Cardiac fibroblast (primary cell): ENCODE measurements at places on chromosomes 4 and X.

GRCh38 chrX:134692233-134692632 lies 34.0 kb upstream of the PLAC1 start:
- no peak for DNase-seq

- peak; percentile 77 for DNase-seq
These were observed 695 bp upstream of the PIGA start for GRCh38 chrX:15336023-15336413.

DNA sequence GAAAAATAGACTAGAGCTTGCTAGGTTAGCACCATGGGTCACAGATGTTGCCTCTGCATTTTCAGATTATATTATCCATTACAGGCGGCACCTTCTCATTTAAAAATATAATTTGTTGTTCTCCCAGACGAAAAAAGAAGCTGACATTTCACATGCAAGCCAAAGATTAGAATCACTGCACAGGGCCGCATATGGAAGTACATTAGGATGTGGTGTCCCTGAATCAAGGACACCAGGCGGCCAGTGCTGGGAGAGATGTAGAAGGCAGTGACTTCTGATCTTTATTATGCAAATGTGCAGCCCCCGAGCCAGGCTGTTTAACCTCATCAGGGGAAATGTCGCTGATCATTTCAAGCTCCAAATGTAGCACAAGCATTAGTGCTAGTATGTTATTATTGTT lies 22.8 kb downstream of the REELD1 start:
- DNase-seq, result no peak

DNA sequence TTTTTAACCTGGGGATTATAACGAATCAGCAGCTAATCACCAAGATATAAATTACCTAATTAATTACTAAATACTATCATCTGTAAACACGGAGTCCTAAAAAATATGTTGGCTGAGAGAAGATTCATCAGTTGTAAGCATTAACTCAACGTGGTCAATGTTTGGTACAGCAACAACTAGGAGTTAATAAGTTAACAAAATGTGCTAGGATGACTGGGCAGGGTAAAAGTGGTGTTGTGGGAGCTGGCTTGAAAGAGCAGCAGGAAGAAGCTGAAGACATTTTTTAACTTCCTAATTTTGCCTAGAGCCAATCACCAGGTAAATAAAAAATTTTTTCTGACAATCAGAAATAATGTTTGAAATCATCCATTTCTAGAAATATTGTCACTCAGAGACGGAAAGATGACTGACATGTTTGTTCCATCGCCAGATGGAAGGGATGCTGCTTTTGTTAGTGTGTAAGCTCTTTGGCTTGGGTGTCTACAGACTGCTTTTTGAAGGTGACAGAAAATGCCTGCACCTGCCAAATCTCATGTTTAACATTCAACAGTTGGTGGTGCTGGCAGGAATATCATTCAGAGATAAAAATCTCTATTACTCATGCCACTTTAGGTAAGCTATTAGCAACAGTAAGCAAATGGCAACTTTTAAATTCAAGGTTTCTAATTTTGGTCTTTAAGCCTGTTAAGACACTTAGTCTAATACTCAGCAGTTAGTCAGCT lies 1126.9 kb downstream of the STPG2 start:
- no peak for DNase-seq

DNA sequence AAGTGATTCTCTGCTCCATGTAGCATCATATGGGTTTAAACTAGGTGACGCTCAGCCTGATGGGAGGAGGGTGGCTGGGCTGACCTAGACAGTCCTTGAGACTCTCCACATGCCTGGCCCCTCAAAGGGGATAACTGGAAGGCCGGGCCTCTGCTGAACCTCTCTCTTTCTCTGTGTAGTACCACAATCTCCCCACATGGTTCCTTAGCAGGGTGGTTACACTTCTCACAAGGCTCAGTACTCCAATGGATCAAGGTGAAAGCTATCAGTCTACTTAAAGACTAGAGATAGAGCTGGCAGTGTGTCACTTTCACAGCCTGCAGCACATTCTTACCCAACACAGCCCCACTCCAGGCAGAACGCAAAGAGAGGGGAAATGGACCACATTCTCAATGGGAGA lies 80.4 kb downstream of the LDB2 start:
- no peak for DNase-seq

DNA sequence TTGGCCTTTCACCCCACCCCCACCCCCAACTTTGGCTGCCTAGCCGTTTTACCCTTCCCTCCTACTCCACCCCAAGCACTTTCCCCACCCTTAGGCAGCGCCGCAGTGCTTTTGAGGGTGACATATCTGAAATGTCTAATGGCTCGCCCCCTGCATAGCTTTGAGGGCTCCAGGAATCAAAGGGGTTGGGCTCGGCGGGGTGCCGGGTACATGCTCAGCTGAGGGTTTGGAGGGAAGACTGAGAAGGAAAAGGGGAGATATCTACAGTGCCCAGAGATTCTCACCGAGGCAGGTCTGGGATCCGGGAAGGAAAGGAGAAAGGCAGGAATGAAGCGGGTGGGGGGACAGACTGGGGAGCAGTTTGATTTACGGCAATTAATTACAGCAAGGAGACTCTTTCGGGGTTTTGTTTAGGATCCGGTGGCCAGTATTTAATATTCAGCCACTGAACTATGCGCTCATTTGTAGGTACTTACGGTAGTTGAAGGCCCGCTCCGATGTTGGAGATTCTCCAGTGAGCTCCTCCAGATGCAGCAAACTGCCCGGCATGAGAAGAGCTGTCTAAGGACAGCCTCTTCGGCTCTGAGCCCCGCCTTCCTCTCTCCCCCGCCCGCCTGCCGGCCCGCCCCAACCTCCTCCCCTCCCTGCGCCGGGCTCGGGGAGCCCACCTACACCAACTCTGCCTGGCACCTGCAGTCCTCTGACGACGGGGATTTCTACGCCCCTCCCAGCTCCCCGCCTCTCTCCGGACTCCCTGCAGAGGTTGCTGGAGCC lies at the start of gene IGSF1:
Gene IGSF1, minus strand, starts transcription at position 569 of the 774 bp plus-strand sequence. CDS start 2,632 bp downstream, outside the sequence.
- DNase-seq, result peak; percentile 5

DNA sequence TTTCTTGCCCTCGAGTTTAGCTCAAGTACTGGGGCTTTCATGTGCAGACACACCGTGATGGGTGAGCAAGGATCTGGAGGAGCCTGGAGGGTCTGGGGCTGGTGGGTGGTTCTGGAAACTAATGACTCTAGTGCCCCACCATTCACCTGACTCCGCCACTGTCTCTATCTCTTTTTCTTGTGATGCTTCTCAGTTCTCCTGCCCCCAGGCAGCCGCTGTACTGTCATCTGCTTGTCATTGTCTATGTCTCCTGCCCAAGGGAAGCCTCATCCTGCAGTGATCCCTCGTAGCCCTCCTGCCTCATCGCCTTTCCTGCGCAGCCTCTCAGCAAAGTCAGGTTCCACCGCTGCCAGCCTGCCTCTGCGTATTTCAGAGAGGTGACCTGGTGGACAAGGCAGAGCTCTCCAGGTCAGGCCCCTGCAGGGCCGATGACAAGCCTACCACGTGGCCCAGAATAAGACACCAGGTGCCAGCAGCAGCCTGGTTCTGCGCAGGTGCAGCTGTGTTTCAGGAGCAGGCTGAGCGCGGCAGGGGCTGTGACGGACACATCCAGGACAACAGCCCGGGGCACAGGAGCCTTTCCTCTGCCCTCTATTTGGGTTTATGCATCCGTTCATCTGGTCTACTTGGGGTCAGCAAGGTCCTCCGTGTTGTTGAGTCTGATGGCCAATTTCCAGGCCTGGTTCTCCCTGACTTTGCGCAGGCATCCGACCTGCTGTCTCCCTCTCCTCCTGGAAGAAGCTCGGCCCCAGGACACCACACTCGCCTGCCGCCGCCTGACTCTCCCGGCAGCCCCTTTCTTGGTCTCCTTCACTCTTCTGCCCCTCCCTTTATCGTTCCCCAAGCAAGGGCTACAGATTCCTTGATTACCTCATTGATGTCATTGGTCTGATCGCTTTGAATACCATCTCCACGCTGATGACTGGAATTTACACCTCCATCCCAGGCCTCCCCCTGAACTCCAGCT lies 30.9 kb upstream of the CDKN2AIP start:
- DNase-seq, result no peak

DNA sequence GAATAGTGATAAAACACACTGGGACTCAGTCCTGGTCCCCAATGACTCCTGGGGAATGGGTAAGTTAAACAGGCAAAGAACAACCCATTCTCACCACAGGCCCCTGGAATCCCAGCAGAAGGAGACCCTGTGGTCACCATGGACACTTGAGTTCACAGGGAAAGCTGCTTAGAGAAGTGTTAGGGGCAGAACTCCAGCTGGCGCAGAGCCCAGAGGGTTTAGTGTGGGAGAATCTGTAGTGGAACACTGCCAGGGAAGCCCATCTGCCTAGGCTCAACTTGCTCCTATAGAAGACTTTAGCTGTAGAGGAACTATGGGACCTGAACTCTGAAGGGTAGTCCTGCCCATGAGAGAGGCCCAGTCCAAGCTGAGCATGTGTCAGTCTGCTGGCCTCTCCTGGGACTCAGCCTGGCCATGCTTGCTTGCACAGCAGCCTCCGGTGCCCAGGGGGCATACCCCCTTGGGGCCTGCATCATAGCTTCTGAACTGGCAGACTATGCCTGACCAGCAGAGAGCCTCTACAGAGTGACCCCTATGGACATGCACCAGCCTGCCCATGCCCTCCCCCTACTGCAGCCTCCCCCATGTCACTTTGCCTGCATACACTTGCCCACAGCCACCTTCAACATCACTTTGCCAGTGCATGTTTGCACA lies 343.5 kb downstream of the IDS start:
- no peak for DNase-seq

DNA sequence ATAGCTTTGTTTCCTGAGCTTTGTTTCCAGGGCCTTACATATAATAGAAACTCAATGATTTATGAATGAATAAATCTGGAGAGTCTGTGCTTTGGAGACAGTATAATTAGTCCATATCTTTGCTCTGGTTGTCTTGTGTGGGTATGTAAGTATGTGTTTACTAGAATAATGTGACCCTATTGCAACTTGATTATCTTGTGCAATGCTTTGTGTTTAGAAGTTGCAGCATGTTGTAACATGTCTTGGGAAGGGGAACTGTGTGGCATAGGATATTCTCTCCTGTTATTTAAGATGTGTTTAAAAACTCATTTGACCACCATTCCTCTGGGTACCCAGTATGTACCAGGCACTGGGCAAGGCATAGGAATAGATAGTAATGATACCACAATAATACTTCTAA lies 6.1 kb downstream of the SPATA18 start:
- DNase-seq, result peak; percentile 6

DNA sequence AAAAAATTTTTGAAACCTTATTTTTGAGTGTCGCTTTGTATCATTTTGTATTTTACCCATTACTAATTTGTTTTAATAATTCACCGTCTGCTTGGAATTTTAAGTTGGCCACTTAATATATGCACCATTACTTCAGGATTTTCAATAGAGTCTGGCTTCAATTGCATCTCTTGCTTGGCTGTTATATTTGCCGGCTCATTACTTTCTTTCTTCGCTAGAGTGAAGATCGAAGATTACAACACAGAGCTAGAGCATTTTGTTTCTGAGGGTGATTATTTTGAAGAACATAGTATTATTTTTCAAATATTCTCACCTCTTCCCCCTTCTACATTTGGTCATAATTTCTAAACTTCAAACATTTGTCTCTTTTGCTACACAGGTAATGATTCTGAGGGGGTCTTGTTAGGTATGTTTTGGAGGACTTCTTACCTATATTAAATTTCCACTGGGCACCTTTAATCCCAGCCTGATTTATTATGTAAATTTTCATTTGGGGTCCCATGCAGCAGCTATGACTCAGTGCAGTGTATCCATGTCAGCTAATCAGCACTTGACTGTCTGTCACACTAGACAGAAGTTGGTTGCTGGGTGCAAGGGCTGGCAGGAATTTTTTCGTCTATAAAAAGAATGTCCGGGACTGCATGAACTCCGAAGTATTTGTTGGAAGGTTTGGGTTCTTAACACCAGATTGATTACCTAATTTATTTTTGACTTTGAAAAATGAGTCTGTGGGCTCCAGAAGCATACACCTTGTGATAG lies 18.6 kb downstream of the TBC1D1 start:
- DNase-seq, result no peak

- no peak for DNase-seq
These were observed 41.5 kb downstream of the HHIP start for GRCh38 chr4:144687466-144687865.

DNA sequence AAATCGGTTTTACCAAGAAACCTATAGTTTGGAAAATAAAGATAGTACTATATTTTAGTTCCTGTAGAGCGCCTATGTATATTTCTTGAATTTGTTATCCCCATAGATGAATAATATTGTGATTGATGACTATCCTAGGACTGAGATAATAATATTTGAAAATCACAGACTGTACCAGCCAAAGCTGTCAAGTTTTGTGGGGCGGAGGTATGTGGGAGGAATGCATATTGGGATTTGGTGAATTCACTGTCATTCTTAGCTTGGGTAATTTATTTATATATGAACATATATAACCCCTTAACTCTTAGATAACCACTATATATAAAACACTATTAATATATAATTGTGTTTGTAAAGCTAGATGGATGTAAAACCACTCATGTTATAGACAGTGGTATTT lies 205.5 kb upstream of the ARSJ start:
- DNase-seq, result no peak

GRCh38 chrX:107559506-107559905 lies 68.8 kb upstream of the PRPS1 start:
- no peak for DNase-seq

- DNase-seq, result peak; percentile 96
These were observed 59.1 kb downstream of the MRPL1 start for GRCh38 chr4:77921701-77922100.

DNA sequence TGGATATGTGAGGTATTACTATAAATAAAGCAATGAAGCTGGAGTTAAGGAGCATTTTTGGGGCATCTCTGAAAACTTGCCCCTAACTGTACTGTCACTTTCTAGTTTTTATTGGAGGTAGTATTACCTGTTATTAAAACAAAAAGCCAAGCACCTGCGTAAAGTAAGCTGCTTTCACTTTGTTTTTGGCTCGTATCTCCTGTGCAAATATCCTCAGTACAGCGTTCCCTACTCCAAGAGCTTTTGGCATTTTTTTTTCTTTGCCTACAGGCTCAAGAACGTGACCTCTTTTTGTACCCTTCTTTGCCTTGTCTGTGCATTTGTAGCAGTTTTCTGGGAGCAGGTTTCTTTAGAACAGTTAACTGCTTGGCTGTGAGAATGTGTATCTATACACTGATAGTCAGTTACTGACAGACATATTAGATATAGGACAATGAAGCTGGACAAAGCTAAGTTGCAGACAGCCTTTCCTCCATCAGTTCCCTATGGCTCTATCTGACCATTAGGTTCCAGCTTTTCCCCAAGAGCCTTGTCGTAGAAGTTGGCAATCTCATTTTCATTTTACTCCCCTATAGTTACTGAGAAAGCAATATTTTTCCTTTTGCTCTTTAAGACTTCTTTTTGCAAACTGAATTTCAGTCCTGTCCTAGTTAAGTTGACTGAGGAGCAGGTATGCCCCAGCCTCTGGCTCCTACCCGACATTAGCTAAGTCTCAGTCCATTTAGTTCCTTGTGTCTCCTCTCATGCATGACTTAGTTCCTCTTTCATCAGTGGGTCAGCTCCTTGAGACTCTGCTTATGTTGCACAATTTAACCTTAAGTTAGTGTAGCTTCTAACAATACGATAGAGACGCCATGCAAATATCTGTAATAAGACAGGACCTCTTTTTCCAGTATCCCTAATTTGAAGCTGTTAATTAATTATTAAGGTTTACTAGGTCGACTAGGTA lies 71.5 kb upstream of the HPRT1 start:
- no peak for DNase-seq

GRCh38 chr4:42067264-42067663 lies 76.9 kb downstream of the SLC30A9 start:
- DNase-seq, result no peak
